HT1080 (cell line): ENCODE measurements at places on chromosomes 7 and 10. TPM values are rescaled to one million over a fixed set of nuclear protein-coding genes. Genes with fewer than 3 reads are reported as not detected.

GRCh38 chr10:32156031-32156495 is 99.8 kb upstream of the KIF5B start:
- no peak for DNase-seq

DNA sequence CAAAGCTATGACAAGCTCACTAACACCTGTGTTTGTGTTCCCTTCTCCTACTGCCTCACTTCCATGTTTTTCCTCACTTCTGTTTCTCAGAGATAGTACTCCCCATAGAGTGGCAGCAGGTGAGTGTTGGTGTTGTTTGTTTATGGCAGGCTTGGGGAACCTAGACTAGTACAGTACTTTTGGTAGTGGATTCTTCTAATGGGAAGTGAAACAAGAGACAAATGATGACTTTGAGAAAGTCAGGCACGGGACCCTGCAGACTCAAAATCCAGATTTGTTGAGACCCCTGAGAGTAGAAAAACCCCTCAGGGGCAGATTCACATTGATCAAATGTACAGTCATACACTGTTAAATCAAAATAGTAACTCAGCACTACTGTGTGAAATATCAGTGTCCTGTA is 6.4 kb upstream of the CFAP69 start:
- no peak for DNase-seq

GRCh38 chr10:3068968-3069737 is 1.8 kb downstream of the PFKP start:
- DNase-seq: no peak

DNA sequence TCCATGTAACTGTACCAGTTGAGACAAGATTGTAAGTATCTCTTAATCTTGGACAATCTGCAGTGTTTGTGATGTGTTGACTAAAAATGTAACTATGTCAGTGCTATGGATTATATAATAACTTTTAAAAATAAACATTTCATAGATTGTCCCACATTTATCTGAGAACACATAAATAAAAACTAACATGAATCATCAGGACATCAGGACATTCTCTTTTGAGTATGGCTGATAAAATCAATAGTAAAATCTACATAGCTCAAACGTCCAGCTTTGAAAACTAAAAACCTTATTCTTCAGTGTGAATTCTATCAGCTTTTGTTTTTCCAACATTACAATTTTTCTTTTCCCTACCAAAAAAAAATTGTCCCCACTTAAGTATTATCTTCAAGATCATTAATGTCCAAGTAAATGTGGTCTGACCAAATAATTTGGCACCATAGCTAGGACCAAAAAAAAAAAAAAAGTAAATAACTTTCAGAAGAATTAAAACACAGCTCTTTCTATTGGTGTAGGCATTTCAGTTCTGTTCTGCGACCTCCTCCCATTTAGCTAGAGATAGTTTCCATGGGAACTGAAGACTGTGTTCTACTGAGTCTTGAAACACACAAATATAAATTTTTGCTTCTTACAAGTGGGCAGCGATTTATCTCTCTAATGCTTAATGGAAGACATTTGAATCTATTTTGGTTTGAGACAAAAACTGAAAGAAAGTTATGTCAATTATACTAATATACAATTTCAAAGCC is 123.0 kb upstream of the SGCE start:
- no peak for DNase-seq

GRCh38 chr10:110460111-110460809 is 37.4 kb upstream of the DUSP5 start:
- DNase-seq: peak; percentile 66

DNA sequence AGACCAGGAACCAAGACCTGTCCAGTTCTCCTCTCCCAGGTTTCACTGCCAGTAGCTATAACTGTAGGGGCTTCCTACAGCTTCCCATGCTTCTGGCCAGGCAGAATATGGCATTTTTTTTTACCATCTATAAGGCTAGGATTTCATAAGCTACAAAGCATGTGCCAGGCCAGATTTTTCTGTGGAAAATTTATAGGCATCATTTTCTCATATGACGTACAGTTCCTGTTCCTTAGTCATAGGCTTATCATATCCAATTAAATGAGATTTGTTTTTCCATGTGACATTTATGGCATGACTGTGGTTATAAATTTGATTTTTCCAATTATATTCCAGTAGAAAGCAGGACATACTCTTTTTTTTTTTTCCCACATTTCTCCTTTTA is 208.6 kb upstream of the NPY start:
- DNase-seq: peak; percentile 20

DNA sequence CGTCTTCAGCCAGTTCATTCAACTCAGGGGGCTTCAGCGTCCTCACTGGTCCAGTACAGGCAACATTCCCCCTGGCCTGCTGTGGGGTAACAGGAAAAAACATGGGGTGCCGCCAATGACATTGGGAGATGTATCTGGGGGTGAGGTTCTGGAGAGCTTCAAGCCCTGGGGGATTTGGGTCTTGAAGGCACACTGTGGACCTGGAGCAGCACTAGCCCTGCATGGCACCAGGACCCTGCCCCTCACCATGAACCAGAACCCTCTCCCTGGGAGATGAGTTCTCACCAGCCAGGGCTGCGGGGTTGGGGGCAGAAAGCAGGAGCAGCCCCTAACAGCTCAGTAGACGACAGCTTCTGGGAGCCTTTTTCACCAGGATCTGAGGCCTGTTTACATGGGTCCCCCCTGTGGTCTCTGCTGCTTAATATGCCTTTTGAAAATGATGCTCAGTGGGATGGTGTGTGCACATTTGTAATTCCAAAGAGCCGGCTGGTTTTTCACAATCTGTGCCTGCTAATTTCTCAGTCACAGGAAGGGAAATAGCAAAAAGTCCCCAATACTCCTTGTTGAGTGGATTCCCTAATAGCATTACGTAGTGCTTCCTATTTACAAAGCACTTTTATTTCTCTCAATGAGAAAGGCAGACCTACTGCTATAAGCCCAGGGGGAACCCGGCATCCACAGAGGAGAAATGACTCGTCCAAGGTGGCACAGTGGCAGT is 509.5 kb downstream of the RPS24 start:
- DNase-seq: no peak

KCNMA1 gene
- 107 and 139 TPM in 2 replicates for total RNA-seq

DNA sequence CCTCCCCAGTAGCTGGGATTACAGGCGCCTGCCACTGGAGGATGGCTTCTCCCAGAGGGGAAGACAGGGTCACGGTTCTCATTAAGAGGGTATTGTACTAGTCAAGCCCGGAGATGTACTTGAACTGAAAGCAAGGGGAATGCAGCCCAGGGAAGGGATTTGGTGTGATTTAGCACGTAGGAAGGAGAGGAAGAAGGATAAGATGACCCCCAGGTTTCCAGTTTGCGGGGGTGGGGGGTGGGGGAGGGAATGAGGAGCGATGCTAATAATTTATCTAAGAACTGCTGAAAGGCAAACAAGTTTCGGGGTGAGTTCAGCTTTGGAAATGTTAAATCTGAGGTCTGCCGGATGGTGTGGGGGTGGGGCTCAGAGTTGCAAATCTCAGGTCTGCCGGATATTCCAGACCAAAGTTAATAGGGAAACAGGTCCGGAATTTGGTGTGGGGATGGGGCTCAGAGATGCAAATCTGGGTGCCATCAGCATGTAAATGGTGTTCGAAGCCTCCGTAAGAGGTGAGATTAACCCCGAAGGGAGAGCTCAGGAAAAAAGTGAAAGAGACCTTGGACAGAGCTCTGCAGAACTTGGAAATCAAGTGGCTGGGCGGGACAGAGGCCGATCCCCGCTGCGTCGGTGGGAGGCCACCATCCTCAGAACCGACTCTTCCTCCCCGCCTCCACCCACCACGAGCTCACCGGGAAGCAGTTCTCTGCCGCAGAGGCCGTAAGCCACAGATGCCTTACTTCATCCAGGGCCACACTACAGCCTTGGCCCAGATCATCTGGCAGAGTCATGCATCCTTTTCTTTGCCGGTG is 1.6 kb upstream of the SEPHS1 start:
- peak; percentile 51 for DNase-seq

DNA sequence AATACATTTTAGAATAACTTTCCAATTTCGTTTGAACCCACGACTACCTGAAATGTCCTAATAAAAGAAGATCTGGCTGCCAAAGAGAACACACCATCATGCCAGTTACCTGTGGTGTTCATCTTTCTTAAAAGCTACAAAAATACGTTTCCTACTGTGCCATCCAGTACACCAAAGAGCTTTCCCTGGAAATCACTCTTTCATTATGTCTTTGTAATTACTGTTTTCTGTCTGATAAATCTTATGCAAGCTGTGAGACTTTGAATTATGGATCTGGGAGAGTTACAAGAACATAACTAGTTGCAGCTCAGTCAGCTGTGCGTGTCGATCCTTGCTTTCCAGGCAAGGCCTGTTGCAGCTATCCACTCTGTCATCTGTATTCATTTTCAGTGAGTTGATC is 12.5 kb upstream of the POM121L12 start:
- no peak for DNase-seq

DNA sequence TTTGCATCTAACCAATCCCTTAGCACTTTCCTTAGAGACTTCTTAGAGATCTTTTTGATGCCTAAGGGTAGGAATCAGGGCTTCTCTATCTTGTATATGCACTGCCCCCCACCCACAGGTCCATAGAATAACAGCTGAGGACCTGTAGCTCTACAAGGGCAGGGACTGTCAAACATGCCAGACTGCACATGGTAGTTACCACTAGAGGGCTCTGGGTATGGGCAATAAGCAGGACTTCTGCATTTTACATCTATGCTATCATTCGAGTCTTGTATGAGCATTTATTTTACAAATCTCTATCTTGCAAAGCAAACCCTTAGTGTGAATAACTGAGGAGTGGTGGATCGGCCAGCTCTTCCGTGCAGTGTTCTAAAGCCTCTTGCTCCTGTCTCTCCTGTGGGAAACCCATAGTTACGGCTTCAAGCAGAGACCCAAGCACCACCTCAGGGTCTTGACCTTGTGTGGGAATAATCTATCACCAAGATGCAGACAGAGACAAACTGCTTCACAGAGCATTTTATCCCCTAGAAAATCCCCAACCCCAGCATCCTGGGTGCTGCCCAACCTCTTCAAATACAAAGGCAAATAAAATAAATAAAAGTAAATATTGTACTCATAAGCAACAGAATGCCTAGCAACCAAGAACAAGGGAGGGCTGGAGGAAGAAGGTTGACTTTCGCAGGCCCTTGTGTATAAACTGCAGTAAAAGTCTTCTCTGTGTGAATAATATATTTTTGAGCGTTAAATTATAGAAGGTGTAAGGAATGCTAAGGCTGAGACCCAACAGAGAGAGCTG is 219.3 kb downstream of the WDR11 start:
- DNase-seq: no peak

- DNase-seq: no peak
These were observed 50.5 kb downstream of the CDK6 start for GRCh38 chr7:92785923-92786322.
